ENCODE measurements at places on chromosomes 7 and 10.

DNA sequence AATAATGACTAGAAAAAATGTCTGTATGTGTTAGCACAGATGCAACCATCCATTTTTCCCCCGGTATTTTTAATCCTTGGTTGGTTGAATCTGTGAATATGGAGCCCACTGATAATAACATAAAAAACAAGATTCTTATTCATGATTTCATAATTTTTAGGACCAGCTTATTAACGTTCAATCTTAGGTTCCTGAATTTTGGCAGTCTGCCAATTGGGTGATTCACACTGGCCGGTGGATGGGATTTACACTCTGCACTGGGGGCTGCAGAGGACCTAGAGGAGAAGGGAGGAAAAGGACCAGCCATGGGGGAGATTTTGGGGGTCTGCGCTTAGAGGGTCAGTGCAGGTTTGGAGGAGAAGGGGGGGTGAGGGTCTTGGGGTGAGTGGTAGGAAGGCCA, 327.9 kb downstream of the ACTR3B start:
- DNase-seq, result no peak

- no peak for DNase-seq
Observed at GRCh38 chr10:121860810-121861209, 67.0 kb downstream of the ATE1 start.

- DNase-seq, result no peak
Observed at GRCh38 chr7:157464111-157464970, 127.5 kb downstream of the DNAJB6 start.

DNA sequence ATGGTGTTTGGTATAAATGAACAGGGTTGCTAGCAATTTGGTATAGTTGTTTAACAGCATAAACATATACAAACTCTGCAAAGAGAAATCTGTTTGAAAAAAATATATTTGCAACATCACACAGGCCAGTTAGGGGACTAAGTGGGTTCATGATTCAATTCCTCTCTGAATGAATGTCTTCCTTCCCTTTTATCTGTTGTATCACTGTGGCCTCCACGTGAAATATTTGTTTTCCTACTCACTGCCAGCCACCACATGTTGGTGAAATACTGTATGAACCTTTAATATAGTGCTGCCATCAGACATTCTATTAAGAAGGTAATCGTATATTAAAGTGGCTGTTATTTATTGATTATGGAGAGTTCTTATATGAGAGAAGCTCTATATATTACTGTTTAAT, 157.0 kb downstream of the ARID5B start:
- no peak for DNase-seq

DNA sequence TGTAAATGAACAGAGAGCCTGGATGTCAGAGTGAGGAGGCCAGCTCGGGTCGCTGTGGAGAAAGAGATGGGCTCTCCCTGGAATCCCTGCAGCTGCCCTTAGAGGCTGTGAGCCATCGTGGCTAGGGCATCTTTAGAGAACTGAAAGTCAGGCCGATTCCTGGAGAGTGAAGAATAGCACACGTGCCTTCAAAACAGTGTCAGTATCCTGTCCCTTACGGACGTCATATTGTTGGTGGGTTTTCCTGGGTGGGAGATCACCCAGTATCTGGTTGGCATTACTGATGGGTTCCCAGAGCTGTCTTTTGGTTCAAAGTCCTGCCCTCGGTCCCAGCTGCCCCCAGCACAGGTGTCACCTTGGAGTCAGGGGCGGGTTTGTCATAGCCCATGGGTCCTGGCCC, 25.3 kb downstream of the IKZF1 start:
- DNase-seq, result no peak

GRCh38 chr7:148153616-148154284, 436.8 kb upstream of the C7orf33 start:
- no peak for DNase-seq

DNA sequence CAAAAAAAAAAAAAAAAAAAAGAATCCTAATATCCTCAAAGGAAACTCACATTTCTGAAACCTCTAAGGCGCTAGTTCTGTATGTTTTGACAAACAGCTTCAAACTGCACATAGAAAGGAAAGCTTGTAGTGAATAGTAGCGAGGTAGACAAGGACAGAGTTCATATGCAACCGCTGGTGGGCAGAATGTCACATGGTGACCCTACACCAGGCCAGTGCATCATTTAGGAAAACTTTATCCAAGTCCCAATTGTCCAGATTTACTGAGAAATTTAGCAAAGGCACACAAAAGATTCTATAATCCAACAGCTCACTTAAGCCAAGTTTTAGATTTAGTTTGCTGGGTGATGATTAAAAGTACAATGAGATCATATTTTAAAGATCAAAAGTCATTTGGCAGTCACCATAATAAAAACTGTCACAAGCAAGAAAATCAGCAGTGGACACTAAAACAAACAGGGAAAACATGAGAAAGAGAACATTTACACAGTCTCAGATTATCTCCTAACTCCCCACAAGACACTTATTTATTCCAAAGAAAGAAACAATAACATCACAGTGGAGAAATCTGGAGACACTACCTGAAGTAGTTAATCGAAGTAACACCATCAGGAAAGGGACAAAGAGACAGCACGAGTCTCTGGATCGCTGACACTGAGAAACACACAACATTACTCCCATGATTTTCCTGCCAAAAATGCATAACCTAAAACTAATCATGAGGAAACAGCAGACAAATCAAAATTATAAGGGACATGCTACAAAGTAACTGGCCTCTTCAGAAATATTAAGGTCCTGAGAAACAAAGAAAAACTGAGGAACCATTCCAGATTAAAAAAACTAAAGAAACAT, 20.2 kb downstream of the FAM204A start:
- no peak for DNase-seq

DNA sequence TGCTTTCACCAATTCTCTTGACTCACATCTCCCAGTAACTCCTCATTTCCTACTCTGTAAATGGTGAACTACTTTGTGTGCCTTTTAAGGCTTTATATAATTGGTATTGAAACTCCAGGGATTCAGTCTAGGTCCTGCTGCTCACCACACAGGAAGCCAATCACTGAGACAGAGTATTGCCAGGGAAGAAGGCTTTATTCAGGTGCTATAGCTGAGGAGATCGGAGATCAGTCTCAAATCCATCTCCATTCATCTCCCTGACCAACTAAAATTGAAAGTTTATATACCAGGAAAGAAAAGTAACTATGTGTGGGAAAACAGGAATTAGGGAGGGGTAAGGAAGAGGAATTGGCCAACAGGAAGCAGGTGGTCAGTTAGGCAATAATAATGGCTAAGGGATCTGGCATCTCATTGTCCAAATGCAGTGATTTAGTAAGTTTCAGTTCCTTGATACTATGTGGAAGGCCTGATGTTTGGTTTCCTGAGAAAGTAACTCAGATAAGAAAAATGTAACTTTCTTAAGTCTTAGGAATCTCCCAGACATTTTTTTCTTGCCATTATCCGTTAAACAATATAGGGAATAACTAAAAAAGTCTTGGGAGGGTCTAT, 10.2 kb upstream of the SDHAF3 start:
- no peak for DNase-seq

- no peak for DNase-seq
Observed at GRCh38 chr7:74028321-74028838, 407 bp downstream of the ELN start.

GRCh38 chr7:154905146-154905545, 97.8 kb downstream of the PAXIP1 start:
- no peak for DNase-seq

DNA sequence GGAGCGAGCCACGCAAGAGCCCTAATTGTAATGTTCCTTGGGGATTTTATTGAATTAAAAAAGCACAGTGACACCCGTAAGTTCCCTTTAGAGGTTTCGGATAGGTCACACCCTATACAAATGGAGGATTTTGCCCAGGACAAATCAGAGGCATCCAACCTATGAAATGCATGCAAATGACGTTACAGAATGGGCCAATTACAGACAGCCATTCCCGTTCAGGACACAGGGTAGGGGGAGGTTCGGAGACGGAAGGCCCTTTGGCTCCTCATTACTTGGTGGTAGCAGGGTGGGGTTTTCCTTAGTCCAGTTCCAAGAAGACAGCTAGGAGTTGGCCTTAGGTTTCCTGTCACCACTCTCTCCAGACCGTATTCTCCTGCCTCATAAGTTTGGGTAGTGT, 754.1 kb downstream of the IPMK start:
- no peak for DNase-seq

GRCh38 chr7:131602994-131603372, 46.6 kb upstream of the PODXL start:
- no peak for DNase-seq

DNA sequence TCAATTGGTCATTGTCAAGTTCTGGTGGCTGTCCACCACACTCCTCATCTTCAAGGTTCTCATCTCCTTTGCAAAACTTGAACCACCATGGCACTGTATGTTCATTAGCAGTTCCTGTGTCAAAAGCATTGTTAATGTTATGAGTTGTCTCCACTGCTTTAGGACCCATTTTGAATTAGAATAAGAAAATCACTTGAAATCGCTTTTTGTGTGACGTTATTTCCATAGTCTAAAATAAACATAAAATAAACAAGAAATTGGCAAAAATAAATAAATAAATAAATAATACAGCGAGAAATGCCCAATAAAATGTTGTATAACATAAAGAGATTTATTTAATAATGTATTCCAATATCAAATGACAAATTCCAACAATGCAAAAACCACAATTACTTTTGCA, 195.5 kb upstream of the CDC14C start:
- DNase-seq, result no peak

DNA sequence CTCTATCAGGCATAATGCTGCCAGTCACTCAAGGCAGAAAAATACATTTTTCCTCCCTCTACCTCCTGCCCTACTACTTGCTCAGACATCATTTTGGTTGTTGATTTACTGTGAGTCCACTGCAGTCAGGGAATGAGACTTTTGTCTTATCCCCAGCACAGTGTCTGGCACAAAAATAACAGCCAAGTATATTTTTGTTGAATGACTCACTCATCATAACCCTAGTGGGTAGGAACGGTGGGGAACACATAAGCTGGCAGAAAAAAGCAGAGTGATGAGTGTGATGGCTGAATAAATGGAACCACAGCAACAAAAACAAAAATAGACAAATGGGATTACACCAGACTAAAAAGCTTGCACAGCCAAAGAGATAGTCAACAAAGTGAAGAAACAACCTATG, 65.8 kb upstream of the LAMB4 start:
- DNase-seq, result no peak

- no peak for DNase-seq
Observed at GRCh38 chr10:75682649-75683557, 251.5 kb downstream of the LRMDA start.

- DNase-seq, result no peak
Observed at GRCh38 chr10:2445370-2445769, 622.0 kb upstream of the PFKP start.

DNA sequence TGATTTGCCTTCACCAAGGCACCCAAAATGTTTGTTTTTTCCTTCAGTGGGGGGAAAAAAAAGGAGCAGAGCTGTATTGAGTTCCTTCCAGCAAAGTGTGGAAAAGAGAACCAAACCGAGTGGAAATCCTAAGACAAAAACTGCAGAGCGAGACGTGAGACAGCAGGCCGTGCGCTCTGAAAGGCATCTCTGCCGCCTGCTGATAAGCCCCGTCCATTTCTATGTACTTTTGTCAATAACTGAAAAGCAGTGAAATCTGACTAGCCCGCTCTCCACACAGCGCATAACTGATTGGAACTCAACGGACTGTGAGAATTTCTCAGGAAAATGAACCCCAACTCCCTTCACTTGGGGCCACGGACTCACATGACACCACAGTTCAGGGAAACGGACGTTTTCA, 83.2 kb downstream of the COBL start:
- no peak for DNase-seq

GRCh38 chr7:30708983-30709382, 26.7 kb upstream of the CRHR2 start:
- no peak for DNase-seq

DNA sequence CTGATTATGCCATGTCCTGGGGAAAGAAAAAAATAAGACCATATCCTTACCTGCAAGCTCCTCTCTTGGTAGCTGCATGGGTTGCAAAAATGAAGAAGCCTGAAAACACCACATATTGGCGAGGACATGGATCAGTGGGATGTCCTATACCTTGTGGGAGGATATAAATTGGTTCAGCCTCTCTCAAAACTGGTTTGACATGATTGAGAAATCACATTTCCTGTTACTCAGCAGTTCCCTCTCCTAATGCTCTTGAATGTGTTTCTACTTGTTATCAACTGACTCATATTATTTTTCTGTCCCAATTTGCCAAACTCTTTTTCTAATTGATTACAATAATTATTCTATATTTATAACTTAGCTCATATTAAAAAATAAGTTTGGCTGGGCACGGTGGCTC, 380.2 kb downstream of the EXOC4 start:
- DNase-seq, result no peak

GRCh38 chr10:91389636-91390512, 20.3 kb upstream of the HECTD2 start:
- DNase-seq, result no peak

GRCh38 chr10:91690996-91691676, 58.3 kb upstream of the PPP1R3C start:
- DNase-seq, result no peak

DNA sequence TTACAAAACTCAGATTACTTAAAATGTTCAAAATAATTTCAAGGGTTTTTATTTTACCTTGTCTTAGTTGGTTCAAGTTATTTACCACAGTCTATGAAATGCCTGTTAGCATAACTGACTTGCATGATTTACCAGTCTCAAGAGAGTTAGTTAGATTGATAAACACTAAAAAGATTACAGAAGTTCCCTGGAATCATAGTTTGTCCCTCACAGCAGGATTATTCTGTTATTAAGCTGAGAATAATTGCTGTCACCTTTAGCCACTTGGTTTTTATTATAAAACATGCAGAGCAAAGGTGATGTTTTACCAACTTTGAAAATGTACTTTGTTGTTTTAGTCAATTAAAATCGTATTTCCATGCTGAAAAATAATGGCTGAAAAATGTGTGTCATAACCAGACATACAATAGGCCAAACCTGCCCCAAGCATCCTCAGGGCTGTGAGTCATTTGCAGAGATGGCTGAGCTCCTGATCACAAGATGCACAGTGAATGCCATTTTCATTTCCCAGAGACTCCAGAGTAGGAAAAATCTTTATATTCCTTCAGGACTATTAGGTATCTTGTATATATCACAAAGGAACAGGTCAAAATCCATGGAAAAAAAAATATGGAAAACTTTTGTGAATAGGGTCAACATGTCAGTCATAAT, 87.8 kb upstream of the DKK1 start:
- DNase-seq, result no peak

GRCh38 chr10:20254078-20254477, 437.8 kb downstream of the PLXDC2 start:
- DNase-seq, result no peak

- no peak for DNase-seq
Observed at GRCh38 chr7:78055599-78055998, 257.0 kb downstream of the PHTF2 start.

- DNase-seq, result no peak
Observed at GRCh38 chr7:140082770-140083169, 20.0 kb upstream of the PARP12 start.

- DNase-seq, result no peak
Observed at GRCh38 chr10:103645141-103646054, 151.9 kb downstream of the NEURL1 start.

DNA sequence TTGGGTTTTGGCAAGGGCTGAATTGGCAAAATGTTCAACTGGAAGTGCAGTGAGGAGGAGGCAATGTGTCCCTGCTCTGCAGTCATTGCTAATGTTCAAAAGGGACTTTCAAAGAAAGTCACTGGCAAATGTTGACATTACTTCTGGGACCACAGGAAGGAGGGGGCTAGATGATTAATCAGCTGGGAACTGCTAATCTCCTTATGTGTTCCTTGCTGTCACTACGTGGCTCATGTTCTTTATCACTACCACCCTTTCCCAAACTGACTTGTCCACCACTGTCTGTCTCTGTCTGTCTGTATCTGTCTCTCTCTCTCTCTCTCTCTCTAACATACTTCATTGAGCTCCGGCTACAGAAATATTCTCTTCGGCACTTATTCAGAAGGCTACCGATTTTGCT, 86.9 kb upstream of the MTPN start:
- DNase-seq, result no peak
